ENCODE measurements at places on chromosomes 3 and 15.

- peak; percentile 42 for DNase-seq
Measured at GRCh38 chr15:72249142-72249810, 18.3 kb upstream of the PKM start.

- no peak for DNase-seq
Measured at GRCh38 chr15:99157456-99157855, 52.6 kb downstream of the SYNM start.

DNA sequence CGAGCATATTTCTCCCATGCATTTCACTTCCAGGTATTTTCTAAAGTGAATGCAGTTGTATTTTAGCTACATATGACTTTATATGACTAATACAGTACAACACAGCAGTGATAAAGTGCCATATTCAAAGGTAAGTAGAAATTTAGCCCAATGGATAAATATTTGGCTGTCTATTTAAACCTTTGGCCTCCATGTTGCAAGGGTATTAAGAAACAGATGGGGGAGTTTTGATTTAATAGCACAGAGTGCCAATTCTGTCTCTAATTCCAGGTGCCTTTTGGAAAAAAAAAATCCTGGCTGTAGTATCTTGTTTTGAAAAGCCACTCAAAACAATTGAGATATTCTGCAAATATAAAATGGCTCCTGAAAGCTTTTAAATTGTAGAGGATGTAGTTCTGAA, 44.9 kb upstream of the SGO1 start:
- DNase-seq = no peak

- DNase-seq = no peak
Measured at GRCh38 chr3:177174607-177175170, 22.6 kb downstream of the TBL1XR1 start.

- DNase-seq = peak; percentile 60
Measured at GRCh38 chr15:63156755-63157117, 541 bp downstream of the RPS27L start.
